ENCODE measurements at places on chromosomes 7 and 10.
A peak's percentile ranks its signal among the peaks of the same experiment; 100 is the strongest.

DNA sequence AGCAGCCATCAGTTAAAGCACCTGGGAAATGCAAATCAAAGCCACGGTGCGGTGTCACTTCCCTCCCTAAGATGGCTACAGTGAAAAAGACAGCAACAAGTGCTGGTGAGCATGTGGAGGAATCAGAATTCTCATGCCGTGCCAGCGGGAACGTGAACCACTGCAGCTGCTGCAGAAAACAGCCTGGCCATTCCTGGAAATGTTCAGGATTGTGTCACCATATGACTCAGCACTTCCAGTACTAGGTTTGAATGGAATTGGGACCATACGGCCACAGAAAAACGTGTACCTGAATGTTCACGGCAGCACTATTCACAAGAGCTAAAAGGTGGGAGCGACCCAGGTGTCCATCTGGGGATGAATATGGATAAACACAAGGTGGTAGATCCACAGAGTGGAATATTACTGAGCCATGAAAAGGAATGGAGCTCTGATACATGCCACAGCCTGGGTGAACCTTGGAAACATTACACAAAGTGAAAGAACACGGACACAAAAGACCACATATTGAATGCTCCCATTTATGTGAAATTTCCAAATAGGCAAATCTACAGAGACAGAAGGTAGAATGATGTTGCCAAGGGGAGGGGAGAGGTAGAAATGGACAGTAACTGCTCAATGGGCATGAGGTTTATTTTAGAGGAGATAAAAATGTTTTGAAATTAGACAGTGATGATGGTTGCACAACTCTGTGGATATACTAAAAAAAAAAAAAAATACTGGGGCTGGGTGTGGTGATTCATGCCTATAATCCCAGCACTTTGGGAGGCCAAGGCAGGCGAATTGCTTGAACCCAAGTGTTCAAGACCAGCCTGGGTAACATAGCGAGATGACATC, 61.6 kb downstream of the MICALL2 start:
- no peak for DNase-seq

DNA sequence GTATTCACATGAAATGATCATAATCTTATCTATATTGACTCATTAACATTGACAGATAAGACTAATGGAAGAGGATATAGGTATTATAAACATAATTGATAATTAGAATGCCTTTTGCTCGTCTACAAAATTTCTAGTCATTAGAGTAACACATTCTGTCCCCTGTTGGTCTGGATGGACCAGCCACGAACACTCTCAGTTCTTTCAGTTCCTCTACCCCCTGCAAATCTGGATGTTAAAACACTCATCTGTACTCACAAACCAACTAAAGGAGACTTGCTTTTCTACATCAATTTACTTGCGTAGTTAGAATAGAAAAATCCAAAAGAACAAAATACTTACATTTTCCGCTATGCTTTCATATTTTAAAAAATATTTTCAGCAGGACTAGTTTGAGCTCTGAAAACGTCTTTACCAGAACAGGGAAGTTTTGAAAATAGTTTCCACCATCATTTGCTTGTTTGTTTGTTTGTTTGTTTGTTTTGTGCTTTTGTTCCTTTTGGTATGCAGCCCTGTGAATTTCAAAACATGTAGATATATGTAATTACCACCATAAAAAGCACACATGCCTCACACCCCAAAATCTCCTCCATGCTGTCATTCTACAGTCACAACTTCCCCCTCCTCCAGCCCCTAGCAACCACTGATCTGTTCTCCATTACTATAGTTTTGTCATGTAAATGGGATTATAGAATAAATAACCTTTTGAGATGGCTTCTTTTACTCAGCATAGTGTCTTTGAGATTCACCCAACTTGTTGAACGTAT, 103.8 kb downstream of the FZD1 start:
- DNase-seq = no peak

- DNase-seq = peak; percentile 19
Measured at GRCh38 chr10:50653142-50653541, 29.4 kb upstream of the SGMS1 start.

- DNase-seq = no peak
Measured at GRCh38 chr7:85535974-85536729, 349.3 kb upstream of the SEMA3D start.

GRCh38 chr10:131096031-131096430, 215.5 kb downstream of the TCERG1L start:
- DNase-seq = no peak

- DNase-seq = no peak
Measured at GRCh38 chr7:16940776-16941175, 59.0 kb upstream of the AGR3 start.

DNA sequence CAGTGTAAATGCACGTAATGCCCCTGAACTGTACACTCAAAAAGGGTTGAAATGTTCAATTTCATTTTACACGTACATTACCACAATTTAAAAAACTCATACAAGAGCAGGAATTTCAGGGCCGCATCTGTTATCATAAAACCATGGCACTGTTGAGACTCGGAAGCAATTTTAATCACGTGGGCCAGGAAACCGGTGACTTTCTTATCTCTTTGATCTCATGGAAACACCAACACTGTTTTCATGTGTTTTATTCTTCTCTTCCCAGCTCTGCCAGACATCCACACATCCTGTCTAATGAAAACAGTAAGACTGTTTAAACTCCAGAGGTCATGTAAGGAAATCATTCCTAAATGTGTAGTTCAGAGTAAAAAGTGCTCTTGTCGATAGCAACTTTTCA, 35.9 kb downstream of the PTPRE start:
- no peak for DNase-seq

DNA sequence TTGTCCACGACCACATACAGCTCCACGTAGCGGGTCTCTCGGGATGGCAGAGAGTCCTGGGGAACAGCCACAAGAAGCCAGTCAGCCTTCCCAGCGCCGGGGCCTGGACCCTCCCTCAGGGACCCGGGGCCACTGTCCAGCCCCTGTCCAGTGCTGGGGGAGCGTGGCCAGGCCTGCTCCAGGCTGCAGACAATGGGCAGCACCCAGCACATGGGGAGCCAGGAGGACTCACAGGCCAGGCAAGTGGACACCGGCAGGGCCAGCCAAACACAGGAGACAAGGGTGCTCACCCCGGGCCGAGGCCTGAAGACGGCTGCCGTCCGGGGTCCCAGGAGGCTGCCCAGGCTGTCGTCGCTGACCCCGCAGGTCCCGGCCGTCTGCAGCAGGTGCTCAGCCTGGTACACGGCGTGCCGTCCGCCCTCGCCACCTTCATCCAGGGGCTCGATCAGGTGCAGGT, 3.7 kb downstream of the ADAM8 start:
- DNase-seq = no peak

DNA sequence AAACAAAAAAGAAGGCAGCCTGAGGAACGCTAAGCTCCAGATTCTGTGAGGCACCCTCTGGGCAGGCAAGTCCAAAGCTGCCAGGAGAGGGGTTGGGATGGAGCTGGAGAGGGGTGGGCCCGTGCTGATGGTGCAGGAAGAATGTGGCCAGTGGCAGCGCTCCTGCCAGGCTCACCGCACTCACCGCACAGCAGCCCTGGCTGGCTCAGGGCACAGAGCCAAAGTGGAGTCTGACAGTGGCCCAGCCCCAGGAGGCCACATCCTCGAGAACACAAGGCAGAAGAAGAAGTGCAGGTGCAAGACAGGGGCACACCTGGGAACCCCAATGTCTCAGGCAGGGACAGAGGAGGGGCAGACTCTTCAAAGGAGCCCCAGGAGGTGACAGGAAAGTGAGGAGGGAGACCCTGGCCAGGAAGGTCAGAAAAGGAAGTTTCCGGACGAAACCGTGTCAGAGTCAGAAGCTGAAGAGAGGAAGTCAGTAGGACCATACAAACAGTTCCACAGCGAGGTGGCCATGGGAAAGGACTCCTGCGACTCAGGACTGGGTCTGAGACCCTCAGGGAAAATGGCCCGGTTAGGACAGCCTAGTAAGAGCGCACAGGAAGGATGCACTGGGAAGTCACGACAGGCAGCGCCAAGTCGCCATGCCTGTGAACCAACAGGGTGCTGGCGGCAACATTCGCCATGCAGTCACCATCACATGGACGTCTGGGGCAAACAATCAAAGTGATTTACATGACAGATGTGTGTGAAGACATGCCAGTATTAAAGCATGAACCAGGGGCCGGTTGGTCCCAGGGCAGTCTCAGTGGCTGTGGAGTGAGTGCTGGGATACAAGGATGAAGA, 54.4 kb downstream of the COBL start:
- DNase-seq = no peak

DNA sequence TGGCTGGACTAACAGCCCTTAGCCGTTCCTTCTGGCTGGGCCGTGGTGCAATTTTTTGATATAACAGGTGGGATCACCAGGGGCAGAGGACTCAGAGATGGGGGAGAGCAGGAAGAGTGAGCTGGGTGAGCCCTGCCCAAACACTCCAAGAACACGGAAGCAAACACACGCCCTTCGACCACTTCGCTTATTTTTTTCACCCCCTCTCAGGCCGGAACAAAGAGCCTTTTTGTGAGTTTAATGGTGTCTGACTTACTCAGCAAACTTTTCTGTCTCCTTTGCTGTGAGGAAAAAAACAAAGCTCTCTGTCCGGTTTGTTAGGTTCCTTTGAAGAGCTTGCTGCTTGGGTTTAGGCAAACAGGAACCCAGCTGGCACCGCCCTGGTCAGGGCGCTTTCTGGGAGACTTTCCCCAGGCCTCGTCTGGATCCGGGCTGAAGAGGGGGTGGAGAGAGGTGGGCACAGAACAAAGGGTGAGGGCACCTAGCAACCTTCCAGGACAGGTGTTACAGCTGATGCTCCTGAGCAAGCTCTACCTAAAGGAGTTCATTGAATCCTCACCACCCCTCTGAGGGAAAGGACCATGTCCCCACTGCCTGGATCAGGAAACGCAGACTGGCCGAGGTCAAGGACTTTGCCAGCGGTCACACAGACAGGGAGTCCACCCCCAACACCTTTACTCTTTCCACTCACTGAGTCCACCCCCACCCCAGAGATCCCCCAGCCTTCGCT, 23.3 kb downstream of the CALML3 start:
- DNase-seq = no peak

DNA sequence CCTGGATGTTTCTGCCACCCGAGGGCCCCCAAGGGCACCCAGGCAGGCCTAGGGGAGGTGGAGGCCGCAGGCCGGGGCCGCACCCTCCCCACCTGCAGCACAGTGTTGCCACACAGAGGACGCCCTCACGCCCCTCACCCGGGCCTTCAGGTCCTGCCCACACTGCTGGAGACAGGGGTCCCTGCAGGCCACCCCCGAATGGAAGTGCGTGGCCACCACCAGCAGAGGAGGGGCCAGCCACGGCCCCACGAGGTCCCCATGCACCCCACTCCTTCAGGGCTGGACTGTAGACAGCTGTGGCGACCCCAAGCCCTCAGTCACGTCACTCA, 35.4 kb downstream of the ADAP1 start:
- DNase-seq = no peak

DNA sequence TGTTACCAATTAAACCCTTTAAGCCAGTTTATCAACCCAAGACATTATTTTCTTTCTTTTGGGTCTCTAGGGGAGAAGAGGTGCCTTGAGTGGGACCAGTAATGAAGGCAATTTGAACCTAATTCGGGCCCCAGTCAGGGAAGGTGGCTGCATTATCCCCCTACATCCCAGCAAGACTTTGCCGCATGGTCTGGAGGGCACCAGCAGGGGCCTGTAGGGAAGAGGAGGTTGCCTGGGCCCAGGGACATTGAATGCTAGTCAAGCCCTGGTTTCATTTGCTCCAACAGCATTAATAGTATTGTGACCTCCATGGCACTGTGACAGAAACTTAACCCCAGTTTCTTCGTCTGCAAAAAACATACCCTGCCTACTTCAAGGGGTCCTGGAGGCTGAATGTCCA, 108.8 kb downstream of the CUX1 start:
- no peak for DNase-seq

DNA sequence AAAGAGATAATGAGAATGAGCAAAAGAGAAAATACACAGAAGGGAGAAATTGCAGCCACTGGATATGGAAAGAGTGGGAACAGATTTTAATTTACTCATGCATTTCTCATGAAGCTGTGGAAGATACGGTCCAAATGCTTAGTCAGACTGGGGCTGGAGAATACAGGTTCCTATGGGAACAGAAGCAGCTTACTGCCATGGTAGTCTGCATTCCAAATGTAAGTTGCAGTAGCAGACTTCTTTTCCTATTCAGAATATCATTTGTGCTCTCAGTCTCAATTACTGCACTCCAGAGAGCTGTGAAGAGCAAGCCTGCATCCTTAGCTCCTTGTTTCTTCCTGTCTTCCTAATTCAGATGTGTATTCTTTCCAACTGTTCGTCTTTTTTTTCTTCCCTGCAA, 190.8 kb upstream of the TMEM196 start:
- no peak for DNase-seq

DNA sequence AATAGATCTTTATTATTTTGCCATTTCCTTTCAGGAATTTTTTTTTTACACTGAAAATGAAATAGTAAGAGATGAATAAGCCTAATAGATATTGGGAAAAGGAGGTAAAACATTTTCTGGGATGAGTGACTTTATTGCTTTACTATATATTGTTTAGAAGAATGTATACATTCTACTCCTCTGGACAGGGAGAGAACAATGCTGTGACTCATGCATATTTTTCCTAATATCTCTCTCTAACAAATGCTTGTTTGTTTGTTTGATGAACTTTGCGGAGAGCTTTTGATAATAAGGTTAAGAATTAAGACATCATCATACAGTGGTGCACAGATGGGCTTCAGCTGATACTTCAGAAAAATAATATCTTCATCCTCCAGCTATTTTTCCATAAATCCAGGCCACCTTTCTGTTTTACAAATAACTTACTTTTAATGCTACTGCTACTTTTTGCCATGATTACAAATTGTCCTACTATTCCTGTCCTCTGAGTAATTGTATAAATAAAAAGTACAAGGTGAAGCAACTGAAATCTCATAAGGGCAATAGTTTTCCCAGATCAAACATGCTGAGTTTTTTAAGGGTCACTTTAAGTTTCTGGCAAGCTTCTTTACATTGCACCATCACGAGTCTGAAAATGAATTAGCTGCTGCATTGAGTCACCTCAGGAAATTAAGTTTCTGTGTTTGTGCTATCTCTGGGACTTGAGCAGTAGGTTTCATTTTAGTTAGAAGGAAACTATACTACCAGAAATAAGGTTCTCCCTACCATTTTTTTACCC, 207.3 kb upstream of the POT1 start:
- DNase-seq = no peak

DNA sequence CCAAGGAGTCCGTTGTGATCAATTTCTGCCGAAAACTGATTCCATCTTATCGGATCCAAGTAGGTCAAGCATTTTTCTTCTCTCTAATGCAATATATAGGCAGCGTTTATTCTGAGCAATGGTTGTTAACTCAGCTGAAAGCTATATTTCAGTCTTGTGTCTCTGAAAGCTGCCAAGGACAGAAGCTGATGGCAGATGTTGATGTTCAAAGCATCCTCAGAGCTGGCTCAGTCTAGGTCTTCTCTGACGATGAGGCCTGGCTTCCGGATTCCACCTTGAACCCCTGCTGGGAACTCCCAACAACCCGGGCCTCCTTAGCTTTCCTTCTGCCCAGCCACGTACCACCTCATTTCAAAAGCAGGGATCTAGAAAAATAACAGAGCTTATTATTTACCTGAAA, 863.6 kb downstream of the NRG3 start:
- no peak for DNase-seq
